Lung microvascular endothelial cell (primary cell): ENCODE measurements at places on chromosomes 12 and 14.
A peak's percentile ranks its signal among the peaks of the same experiment; 100 is the strongest.

GRCh38 chr14:49893309-49894213 is 679 bp downstream of the ARF6 start:
- peak; percentile 54 for DNase-seq

- DNase-seq = peak; percentile 78
Measured at GRCh38 chr14:39266871-39267607, 33.3 kb downstream of the MIA2 start.

GRCh38 chr14:97924922-97925613 is 1127.9 kb downstream of the VRK1 start:
- no peak for DNase-seq

DNA sequence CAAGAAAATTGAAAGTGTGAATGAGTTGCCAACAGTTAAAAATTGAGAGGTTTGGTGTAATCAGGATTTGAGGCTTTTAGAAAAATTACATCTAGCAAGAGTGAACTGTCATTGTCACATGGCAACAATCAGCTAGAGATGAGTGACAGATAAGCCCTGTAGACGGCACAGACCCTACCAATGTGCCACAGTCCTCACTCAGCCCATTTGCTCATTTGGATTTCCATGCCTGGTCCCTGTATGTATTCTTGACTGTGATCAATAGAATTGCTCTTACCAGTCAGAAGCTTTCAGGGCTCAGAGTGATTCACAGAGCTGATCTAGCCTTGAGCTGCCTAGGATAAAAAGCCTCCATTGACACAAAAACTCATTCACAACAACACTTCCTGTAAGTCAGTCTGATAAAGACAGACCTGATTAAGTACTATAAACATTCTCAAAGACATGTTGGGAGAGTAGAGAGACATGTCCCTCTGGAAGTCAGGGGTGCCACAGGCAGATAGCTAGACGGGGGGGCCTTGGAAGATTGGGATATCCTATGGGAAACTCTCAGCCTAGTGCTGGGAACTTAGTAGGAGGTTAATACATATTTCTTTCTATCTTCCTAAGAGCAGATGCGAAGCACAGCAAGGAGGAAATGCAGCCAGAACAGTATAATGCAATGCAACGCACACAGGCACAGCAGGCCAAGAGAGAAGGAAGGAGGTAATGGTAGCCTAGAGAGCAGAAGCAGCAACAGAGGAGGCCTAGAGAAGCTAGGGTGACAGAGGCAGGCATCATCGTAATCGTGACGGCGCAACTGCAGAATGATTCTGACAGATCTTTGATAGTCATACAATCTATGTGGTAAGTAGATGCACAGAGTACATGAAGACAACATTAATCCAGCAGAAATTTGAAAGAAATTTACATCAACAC is 2.0 kb upstream of the PELI2 start:
- no peak for DNase-seq

GRCh38 chr12:108875682-108876361 is 4.1 kb upstream of the DAO start:
- no peak for DNase-seq

- DNase-seq = no peak
Measured at GRCh38 chr14:23485326-23485725, 15.8 kb downstream of the NGDN start.

DNA sequence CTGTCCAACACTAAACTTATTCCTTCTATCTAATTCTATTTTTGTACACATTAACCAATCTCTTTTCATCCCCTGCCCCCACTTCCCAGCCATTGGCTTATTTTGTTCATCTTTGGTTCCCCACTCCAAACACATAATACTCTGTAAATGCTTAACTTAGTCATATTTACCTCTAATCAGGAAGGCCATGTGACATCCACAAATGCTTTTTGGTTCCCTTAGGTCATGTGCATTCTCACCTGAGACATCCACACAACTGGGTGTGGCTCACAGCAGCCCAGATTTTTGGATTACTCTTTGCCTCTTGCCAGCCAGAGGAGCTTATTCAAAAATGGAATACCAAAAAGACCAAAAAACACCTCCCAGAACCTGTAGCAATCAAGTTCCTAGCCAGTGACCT is 28.4 kb downstream of the ARL1 start:
- DNase-seq = no peak

DNA sequence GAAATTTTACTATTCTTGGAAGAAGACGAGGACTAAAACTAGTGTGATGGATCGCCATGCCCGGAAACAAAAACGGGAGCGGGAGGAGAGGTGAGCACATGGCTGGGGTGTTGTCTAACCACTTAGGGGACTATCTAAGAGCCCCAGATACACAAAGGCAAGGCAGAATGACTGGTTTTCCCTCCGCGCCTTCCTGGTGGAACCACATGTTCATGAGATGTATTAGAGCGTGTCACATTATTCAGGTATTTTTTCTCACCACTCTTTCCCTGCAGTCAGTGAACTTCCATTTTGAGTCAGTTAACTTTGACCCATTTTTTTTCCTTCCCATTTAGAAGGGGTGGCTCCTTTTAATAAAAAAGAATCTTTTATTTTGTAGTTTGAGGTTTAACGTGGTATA is 68.8 kb upstream of the TRAF3 start:
- no peak for DNase-seq

DNA sequence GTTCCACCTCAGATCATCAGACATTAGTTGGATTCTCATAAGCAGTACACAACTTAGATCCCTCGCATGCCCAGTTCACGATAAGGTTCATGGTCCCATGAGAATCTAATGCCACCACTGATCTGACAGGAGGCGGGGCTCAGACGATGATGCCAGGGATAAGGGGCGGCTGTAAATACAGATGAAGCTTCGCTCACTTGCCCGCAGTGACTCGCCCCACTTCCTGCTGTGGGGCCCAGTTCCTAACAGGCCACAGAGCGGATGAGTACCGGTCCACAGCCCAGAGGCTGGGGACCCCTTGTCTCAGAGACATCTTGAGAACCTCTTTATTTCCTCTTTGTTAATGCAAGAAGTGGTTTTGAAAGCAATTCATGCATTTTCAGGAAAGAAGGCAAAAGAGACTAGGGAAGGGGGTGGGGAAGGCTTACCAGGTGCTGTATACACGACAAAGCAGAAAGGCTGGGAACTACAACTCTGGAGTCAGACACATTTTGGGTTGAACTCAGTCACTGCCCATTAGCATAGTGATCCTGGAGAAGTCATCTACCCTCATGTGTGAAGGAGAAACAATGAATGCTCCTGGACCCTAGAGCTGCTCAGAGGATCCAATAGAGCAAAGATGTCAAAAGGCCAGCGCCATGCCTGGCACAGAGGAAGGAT is 68.7 kb downstream of the EID3 start:
- DNase-seq = peak; percentile 40

DNA sequence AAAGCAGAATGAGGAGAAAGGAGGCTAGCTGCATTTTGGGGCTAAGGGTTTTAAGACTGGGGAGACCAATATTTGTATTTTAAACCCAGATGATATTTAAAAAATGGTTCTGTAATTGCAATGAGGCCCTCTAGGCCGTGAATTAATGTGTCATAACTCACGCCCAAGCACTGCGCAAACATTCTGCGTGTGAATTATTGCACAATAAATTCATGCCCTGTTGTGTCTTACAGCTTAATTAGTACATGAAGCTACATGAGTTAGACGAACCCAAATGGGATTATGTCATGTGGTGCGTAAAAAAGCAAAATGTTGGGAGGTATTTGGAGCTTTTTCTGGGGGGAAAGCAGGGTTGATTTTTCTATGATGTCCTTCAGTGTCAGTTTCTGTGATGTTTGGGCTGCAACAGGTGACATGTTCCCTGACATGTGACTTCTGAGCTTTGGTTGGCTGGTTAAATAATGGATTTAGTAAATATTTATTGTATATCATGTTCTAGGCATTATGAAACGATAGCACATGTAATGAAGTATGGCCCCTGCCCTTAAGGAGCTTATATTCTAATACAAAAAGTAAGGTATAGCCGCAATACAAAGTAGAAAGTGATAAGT is 30.4 kb upstream of the CISTR start:
- DNase-seq = no peak

DNA sequence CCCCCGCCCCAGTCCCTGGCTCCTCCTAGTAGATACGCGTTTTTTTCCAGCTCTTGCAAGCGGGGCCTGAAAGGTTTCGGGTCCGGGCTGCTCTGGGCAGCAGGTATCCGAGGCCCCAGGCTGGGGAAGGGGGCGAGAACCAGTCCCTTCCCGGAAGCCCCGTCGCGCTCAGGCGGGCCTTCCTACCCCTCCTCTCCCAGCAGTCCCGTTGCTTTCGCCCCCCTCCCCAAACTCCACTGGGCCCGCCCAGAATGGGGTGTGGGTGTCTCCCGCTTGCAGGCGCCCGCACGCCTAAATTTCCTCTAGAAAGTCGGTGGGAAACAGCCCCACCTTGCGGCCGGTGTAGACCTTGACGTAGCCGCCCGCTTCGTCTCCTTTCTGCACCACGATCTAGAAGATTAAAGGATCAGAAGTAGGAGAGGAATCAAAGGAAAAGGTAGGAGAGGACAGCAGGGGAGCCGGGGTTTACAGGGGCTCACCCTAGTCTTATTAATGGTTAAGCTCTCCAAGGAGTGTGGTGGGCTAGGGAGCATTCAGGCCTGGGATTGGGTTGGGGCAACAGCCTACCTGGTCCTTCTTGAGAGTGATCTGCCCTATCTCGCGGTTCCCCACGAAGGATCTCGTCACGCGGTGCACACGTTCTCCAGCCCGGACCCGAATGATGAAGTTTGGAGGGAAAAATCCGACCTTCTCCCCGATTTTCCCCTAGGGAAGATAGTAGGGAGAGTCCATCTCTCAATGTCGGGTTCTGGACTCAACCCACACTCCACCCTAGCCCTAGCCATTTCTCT is 7.3 kb downstream of the STAC3 start:
- peak; percentile 68 for DNase-seq

GRCh38 chr14:37223947-37224474 is 26.3 kb downstream of the MIPOL1 start:
- no peak for DNase-seq

GRCh38 chr12:79961411-79961810 is 26.5 kb upstream of the PPP1R12A start:
- DNase-seq = no peak

GRCh38 chr12:2999265-2999841 is 40.2 kb downstream of the TEAD4 start:
- DNase-seq = no peak

DNA sequence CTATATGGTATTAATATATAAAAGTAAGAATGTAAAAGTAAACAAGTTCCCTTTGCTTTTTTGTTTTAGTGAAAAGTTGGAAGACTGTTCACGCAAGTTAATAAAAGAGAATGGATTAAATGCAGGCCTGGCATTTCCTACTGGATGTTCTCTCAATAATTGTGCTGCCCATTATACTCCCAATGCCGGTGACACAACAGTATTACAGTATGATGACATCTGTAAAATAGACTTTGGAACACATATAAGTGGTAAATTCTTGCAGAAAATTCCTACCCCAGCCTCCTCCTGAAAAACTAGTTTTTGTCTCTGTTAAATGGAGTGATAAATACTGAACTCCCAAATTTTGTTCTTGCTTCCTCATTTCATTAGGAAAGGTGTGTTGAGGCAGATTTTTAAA is 20.9 kb downstream of the METAP2 start:
- no peak for DNase-seq

- DNase-seq = no peak
Measured at GRCh38 chr12:57218030-57218853, 1.6 kb downstream of the NXPH4 start.

DNA sequence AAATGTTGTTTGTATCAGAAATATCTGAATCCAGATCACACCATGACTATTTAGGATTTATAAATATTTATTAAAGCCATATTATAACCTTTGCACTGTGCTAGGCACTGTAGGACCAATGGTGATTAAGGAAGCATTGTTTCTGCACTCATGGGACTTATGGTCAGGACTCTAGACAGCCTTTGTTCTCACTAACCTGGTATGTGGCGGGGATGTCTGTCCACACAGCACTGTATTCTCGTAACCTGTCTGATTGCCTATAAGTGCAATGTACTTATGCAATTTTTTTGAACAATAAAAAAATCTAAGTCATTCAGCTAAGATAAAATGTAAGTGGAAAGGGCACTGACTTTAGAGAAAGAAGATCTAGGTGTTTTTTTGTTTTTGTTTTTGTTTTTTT is 6.7 kb upstream of the SSPN start:
- no peak for DNase-seq

GRCh38 chr14:34685819-34686428 is 28.5 kb downstream of the CFL2 start:
- DNase-seq = peak; percentile 38

DNA sequence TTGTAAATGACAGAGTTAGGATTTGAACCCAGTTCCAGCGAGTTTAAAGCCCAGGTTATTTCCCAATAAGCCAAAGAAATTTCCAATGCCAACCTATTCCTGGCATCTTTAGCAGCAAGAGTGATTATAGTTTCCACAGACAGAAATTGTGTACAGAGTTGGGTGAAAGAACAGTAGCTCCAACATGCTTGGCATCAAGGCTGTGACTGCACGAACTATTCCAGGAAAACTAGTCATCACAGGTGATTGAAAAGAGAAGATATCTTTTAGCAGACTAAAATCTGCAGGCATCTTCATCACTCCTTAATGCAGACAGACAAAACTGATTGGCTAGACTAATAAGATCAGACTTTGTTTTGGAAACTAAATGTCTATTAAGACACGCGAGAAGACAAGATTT is 262.7 kb upstream of the PLEKHG7 start:
- DNase-seq = no peak

GRCh38 chr14:103206023-103206481 is 82.8 kb downstream of the TNFAIP2 start:
- DNase-seq = no peak

- no peak for DNase-seq
Measured at GRCh38 chr12:121738340-121738858, 25.8 kb downstream of the TMEM120B start.

DNA sequence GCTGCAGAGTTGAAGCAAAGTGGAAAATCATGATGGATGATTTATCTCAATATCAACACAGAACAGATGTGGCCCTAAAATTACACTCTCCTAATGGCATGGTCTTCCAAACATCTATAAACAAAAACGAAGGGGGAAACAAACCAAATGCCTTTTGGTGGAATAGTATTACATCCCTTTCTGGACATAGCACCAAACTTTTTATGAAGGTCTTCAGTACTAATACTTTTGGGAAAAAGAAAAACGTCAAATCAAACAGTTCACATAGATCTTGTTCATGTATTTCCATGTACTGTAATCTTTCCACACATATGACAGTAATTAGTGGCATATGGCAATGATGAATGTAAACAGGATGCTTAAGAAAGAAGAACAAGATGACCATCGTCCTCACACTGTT is 22.9 kb upstream of the ANAPC7 start:
- DNase-seq = no peak
